ENCODE measurements at places on chromosomes 12 and 14.
A peak's percentile ranks its signal among the peaks of the same experiment; 100 is the strongest.

- no peak for DNase-seq
Observed at GRCh38 chr12:132505105-132505851, 15.3 kb downstream of the FBRSL1 start.

DNA sequence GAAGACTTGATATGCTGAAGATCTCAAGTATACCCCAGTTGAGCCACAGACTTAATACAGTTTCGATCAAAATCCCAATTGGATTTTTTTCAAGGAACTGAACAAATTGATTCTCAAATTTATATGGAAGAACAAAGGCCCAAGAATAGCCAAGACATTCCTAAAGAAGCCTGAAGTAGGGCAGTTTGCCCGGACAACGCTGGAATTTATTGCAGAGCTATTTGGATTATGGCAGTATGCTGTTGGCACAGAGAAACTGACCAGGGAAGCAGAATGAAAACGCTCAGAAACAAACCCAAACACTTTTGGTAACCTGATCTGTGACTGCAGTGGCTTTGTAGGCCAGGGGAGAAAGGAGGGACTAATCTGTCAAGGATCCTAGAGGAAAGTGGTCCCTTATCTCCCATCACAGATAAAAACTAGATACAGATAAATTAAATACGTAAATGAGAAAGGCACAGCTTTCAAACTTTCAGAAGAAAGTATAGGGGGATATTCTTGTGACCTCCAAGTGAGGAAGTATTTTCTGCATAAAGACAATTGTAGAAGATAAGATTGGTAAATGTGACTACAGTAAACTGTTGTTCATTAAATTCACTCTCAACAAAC, 35.9 kb upstream of the GSC start:
- DNase-seq, result peak; percentile 1

DNA sequence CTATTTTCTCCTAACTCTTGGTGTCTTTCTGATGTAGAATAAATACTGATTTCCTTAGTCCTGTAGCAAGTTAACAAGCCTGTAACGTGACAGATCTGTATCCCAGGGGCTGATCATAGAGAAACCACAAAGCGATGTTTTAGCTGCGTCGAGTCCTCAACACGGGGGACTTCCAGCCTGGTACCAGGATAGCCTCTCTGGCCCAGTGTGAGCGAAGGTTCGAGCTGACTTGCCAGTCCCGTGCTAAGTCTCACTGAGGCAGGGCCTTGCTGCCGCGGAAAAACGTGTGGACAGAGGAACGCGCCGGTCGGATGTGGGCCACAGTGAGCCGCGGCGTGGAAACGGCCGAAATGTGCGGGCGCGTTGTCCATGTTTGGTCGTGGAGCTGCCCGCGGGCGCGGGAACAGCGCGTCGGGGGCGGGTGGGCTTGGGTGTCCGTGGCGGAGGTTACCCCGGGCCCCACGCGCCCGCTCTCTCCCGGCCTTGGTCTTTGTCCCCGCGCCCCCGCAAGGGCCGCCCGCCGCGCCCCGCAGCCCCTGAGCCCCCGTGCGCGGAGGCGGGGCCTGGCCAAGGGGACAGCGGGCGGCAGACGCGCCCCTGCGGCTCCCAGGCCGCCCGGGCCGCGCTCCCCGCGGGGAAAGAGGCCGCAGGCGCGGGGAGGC, 531 bp upstream of the EML1 start:
- peak; percentile 40 for DNase-seq

- no peak for DNase-seq
Observed at GRCh38 chr12:31272607-31273225, 53.2 kb downstream of the SINHCAF start.

GRCh38 chr14:84312551-84312950, 1217.4 kb upstream of the FLRT2 start:
- no peak for DNase-seq

GRCh38 chr14:38618514-38618913, 362.6 kb upstream of the CLEC14A start:
- no peak for DNase-seq

GRCh38 chr12:19915392-19916195, 452.7 kb upstream of the PDE3A start:
- peak; percentile 60 for DNase-seq

DNA sequence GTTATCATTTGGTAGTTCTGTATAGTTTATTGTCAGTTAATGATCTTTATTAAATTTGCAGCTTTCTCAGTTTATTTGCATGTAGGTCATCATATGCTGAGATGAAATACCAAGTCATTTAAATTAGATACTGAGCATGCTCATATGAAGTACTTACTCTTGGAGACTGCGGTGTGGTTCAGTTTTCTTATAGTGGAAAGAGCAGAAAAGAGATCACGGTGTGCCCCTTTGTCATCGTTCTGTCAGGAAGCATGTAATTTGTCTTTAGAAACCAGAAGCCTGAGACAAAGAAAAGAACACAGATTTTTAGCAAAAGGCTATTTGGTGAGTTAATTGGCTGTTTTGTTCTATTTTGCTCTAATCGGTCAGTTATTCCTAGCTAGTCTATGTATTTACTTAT, 75.6 kb downstream of the PLEKHA5 start:
- no peak for DNase-seq

DNA sequence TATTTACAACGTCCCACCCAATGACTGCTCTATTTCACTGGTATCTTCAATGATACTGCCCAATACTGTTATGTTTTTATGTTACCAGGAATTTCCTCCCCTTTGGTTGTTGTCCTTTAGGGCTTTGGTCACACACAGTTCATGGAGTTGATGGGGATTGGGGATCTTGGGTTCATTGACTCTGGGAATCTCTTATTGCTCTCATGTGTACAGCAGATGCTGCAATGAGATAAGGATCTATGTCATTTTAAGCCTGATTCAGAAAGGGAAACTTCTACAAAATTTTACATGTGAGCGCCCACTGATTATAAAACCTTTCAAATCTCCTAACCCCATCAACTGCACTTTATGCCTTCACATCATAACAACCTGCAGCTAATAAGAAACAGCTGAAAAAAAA, 67.2 kb downstream of the FAR2 start:
- DNase-seq, result peak; percentile 13

DNA sequence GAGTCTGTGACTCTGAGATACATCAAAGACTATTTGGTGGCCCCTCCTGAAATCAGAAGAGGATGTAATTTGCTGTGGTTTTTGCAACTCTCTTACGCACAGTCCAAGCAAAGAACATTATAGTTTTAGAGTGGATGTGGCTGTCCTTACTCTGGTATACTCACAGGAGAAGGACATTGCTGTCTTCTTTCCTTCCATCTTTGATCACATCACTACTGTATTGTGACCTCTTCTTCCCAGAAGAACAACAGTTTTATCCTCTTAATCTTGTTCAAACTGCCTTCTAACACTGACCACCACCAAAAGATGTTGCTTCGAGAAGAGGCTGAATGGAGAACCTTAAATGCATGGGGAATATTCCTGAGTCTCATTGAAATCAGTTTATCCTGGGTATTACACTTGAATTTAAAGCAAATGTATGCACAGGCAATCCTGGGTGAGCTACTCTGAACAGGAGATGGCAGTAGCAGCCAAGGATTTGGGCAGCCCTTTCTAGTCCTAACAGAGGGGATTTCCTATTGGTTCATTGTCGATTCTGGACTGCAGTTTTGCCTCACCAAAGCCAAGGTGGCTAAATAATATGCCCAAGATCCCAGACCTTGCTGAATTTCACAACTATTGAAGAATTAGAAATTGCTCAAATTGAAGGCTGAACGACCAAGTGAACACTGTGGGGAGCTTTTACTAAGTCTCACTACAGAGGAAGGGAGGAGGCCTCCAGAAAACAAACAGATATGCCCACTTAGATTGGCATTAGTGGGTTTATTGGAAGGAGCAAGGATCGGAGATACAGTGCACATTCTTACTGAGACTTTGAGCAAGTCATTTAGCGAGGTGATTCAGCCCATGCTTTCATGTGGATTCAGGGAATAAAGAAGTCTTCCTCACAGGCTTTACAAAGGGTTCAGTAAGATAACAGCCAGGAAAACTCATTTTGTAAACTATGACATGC, 282.8 kb downstream of the PAWR start:
- peak; percentile 90 for DNase-seq

DNA sequence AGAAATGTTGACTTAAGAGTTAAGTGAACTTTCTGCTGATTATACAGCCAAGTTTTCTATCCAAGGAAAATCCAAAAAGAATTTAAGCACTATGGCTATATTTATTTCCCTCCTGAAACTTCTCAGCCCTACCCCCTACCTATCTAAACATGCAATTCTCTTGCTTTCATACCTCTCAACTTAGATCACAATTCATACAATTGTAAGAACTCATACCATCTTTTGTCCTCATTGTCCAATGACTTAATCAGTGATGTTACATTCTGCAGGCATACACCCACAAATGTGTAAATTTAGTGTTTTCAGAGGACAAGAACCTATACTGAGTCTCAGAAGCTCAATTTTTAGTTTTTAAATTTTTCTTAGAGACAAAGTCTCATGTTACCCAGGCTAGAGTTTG, 62.1 kb downstream of the ZFC3H1 start:
- DNase-seq, result peak; percentile 13

GRCh38 chr14:26293909-26294308, 303.9 kb downstream of the NOVA1 start:
- DNase-seq, result no peak

GRCh38 chr14:99028521-99028920, 243.5 kb downstream of the BCL11B start:
- no peak for DNase-seq

- no peak for DNase-seq
Observed at GRCh38 chr12:49869816-49870500, 27.1 kb upstream of the BCDIN3D start.

DNA sequence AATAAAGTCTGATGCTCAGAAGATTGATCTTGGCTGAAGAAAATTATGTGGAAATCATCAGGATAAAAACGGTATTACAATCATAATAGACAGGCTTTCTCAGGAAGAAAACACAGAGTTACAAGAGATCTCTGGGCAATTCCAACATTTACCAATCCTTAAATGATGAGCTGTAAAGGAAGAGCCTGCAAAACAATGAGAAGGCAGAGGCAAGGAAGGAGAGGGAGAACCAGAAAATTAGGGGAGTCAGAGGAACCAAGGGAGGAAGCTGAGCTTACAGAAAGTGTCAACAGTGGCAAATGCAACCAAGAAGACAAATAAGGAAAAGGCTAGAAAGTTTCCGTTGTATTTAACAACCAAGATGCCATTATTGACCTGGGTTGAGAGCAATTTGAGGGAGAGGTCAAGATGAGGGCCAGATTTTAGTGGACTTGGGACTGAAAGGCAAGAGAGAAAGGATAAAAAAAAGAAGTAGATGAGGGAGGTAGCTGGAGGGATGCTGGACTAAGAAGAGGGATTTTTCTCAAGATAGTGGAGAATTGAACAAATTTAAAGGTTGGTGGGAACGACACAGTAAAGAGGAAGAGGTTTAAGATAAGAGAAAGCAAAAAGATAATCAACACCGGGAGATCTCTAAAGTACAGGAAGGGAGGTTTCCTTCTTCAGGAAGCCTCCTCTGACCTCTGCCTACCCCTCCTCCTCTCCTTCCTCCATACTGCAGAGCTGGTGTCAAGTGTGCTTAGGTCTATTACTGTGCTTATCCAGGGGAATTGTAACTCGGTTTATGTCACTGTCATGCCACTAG, 116.9 kb downstream of the DUSP6 start:
- no peak for DNase-seq

DNA sequence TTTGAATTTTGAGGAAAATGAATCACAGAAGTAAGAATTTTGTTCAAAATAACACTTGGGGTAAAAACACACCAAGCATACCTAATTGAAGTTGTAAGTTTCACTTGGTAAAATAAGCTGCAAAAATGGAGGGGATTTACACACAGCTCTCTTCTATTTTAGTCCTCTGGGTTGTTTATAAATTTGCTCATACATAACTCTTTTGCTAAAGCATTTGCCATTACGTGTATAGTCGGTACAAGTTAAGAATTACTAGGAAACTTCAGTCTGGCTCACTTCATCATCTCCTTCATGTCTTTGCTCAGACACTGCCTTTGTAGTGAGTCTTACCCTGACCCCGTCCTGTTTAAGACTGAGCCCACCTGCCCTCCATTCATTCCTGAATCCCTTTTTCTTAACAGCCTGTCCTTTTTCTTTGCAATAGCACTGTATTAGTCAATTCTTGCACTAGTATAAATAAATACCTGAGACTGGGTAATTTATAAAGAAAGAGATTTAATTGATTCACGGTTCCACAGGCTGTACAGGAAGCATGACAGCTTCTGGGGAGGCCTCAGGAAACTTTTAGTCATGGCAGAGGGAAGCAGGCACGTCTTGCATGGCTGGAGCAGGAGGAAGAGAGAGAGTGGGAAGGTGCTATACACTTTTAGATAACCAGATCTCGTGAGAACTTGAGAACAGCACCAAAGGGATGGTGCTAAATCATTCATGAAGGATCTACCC, 451.1 kb downstream of the PCNX1 start:
- no peak for DNase-seq

GRCh38 chr14:90643982-90644670, 172.1 kb downstream of the TTC7B start:
- no peak for DNase-seq

GRCh38 chr12:57754411-57755193, at the start of gene MARCHF9:
TSS of gene MARCHF9 (plus strand) at chr12:57755103. CDS start at chr12:57755529, 426 bp downstream.
- DNase-seq, result no peak

DNA sequence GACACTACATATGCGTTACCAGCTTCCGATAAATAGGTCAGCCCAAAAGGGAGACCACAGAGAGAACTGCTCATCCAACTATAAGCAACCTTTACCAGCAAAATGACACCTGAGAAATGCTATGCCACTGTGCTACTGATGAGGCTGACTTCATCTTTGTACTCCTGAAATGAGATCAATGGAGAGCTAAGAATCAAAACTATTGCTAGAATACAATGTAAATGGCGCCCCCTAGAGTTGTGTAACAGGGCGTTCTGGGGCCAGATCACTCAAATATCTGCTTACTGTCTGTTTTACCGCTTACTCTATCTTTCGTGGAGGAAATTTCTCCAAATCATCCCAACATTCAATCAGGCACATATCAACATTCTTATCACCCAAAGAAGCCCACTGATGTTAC, 4.6 kb downstream of the ZNF384 start:
- peak; percentile 49 for DNase-seq

DNA sequence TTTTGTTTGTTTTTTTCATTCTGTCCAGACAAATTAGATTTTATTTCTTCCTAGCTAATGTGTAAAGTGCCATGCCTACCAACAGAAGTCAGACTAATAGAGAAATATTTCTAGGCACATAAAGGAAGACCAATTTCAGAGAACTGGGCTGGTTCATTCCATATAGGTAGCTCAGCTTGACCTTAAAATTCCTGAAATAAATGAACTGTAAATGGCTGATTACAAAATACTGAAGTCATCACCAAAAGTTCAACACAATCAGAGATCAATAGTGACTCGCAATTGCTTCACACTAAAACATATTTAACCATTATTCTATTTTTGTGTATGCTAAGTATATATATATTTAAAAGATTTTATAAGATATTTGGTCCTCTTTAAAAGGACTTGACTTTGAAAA, 34.2 kb downstream of the PTPRB start:
- no peak for DNase-seq

GRCh38 chr12:5622280-5622679, 190.4 kb downstream of the NTF3 start:
- DNase-seq, result peak; percentile 15
